Posterior cingulate gyrus (tissue), 11 donors: ENCODE measurements at places on chromosomes 7 and 10.
A peak's percentile ranks its signal among the peaks of the same experiment; 100 is the strongest.

GRCh38 chr10:93225938-93226337 lies 152.2 kb downstream of the CYP26A1 start:
- no peak for DNase-seq

DNA sequence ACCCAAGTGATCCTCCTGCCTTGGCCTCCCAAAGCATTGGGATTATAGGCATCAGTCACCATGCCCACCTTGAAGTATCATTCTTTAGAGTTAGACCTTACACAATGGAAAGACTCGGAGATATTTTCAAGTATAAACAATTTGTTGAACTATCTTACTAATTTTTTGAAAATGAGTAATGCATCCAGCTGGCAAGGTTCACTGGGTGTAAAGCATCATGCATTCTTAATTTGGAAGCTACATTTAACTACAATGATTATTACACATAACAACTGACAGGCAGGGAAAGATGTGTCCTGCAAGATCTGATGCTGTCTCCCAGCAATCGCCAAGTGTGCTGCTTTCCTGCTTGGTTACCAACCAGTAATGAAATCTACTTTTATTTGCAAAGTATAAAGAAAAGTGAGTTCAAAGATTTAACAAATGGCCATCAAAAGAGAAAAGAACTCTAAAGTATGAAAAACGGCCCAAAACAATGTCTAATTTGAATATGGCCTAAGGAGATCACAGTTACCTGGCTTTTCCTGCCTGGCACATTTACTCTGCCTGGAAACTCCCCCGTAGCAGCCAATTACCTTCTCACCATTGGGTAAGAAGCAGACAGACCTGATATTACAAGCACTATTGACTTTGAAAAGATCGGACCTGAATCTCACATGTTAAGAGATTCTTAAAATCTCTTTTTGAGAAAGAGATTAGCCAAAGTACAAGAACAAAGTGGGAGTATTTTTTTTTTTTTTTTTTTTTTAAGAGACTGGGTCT lies 59.3 kb upstream of the NMT2 start:
- DNase-seq: no peak

DNA sequence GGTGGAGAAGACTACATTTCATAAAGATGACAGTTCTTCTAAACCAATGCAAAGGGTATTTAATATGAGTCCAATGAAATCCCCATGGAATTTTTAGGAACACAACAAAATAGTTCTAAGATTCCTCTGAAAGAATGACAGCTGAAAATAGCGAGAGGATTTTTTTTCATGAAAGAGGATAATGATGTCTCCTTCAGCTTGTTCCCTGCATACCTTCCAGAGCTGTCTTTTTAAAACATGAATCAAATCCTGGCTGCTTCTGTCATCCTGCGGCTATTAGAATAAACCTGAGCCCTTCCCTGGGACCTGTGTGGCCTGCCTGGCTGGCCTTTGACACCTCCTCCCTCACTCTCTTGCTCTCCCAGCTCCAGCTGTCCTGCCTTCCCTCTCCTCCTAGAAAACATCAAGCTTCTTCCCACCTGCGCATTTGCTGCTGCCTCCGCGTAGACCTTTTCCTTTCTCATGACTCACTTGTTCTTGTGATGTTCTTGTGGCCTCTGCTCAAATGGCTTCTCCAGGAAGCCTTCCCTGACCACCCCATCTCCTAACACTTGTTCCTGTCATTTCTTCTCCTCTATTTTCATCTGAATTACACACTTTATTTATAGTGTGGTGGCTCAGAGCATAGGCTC lies 57.4 kb downstream of the EEPD1 start:
- DNase-seq: no peak

- no peak for DNase-seq
Observed at GRCh38 chr7:138822867-138823535, 25.0 kb upstream of the ATP6V0A4 start.

DNA sequence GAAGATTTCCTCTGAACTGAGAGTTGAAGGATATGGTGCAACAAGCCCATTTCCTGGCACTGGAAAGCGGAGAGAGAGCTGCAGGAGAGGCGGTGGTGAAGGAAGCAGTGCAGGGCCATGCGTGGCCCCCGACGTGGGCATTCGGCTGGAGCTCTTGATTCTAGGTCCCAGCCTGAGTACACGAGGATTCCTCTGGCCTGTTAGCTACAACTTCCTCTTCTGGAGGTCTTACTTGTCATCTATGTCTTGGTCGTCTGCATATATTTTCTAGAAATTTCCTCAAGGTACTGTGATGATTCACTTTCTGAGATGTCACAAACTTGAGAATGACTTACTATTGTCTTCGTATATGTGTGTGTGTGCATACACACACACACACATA lies 59.2 kb upstream of the JAZF1 start:
- no peak for DNase-seq

- DNase-seq: peak; percentile 10
Observed at GRCh38 chr10:44382981-44383748, 1.7 kb downstream of the CXCL12 start.

DNA sequence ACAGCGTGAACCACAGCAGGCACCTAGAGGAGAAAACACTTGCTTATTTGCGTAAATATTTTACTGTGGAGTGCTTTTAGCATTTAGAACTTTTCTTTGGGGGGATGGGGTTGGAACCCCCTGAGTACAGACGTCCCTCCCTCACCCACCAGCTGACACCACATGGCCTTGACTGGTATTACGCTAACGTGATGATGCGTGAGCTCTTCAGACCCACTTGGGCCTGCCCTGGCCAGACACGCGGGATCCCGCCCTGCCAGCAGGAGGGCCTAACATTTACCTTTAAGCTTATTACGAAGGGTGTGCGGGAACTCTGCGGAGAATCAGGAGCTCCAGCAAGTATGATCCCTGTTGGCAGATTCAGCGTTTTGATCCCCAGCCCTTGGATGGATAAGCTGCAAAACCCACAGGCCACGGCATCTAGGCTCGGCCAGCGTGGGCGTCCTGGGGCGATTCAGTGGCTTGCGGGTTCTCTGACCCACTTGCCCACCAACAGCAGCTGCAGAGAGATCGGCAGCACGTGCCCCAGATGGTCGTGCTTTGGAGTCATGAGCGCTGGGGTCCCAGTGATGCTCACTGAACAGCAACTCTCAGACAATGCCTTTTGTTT lies 545.5 kb upstream of the FOXK1 start:
- peak; percentile 72 for DNase-seq

GRCh38 chr10:104300002-104300735 lies 31.2 kb downstream of the GSTO2 start:
- DNase-seq: no peak

GRCh38 chr7:118492466-118492865 lies 268.0 kb downstream of the ANKRD7 start:
- no peak for DNase-seq

- no peak for DNase-seq
Observed at GRCh38 chr10:75408911-75409885, 7.6 kb upstream of the ZNF503 start.

DNA sequence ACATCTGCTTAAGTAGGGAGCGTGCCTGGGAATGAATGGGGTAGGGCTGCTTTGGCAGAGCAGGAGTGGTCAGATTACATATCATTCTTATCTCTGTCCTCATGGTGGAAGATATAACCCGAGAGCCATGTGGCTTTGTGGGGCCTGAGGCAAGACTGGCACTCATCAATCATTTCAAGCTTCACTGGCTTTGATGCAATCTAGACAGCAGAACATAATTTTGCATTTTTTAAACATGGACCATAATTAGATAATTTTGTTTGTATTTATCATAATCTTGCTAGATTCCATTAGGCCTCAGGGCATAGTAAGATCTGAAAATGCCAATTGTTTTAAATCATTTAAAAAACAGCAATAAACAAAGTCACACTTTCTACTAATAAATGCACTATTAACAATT lies 480.3 kb downstream of the NXPH1 start:
- DNase-seq: no peak

DNA sequence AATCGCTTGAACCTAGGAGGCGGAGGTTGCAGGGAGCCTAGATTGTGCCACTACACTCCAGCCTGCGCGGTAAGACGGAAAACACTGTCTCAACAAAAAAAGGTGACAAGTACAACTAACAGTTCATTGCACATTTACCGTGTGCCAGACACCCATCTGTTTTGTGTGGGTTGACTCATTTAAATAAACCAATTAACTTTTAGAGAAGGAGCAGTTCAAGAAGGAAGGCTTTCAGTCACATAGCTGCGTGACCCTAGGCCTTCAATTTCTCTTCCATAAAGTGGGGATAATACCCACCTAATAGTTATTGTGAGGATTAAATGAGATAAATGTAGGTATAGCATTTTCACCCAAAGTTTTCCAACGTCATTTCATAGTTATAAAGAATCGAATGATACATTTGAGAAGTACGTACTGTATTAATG lies 52.3 kb upstream of the KDM7A start:
- DNase-seq: no peak

GRCh38 chr10:84478151-84478550 lies 149.8 kb downstream of the CCSER2 start:
- DNase-seq: no peak

- DNase-seq: no peak
Observed at GRCh38 chr10:47408606-47409005, 24.5 kb upstream of the ZNF488 start.

DNA sequence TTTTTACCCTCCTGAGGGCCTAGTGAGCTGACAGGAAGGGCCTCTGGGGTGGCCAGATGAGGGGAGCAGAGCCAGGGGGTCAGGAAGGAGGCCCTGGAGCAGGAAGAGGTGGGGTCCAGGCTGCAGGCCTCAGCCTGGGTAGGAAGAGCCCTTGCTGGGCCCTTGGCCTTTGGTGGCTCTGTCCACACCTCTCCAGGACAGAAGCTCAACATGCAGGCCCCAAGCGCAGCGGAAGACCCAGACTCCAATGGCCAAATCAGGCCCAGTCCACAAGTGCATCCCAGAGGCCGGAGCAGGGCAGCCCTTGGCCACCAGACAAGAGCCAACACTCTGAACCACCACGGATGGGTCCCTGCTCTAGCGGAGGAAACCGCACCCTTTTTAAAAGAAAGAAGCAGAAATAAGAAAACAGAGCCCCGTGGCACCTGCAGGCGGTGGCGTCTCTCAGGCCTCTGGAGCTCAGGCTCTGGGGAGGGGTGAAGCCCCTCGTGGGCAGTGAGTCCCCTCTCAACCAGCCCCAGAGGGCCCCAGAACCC lies 52.8 kb downstream of the FOXL3 start:
- DNase-seq: no peak

DNA sequence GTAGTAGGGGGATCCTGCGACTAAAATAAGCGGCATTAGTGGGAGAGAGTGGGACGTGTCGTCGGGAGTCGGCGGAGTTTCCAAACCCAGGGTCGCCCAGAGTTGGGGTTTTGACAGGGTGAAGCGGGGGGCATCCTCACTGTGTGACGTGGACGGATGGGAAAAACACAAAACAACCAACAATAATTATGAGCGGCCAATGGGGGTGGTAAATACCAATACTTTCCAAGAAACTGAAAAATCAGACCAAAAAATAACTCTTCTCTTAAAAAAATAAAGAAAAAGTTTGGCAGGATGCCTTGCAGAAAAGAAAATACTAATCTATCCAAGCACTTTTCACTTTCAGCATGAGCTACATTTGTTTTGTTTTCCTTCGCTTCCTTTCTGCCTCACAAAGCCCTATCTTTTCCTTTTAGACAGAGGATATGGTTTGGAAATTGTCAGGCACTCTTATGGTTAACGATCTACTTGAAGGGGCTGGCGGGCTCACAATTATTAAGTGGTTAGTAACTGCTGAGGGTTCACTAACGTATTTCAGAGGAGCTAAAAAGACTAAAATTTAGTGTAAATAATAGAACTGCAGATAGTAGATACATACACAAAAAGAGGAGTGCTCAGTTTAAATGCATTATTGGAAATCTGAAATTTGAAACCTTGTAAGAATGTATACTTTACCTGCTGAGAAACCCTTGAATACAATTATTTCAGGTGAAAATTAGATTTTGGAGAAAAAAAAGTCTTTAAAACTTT lies 802 bp upstream of the CDK6 start:
- DNase-seq: no peak

- peak; percentile 15 for DNase-seq
Observed at GRCh38 chr7:117715784-117716445, 157.3 kb downstream of the CTTNBP2 start.

DNA sequence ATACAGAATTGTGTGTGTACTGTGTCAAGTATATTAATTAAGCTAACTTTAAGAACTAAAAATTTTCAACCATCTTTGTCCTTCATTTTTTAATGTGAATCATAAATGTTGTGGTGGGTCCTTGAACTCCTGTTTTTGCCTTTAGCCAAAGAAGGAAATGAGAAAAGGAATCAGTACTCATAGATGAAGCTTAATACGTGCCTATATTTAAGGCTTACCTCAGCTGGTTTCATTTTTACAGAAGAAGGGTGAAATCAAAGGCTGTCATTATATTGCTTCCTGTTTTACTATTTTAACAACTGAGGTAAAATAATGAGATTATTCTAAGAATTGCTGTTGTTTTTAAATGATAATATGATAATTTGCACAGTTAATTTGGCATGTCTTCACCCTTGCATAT lies 6.3 kb upstream of the SNX13 start:
- DNase-seq: no peak

- no peak for DNase-seq
Observed at GRCh38 chr7:36379831-36380504, 9.7 kb upstream of the ANLN start.

DNA sequence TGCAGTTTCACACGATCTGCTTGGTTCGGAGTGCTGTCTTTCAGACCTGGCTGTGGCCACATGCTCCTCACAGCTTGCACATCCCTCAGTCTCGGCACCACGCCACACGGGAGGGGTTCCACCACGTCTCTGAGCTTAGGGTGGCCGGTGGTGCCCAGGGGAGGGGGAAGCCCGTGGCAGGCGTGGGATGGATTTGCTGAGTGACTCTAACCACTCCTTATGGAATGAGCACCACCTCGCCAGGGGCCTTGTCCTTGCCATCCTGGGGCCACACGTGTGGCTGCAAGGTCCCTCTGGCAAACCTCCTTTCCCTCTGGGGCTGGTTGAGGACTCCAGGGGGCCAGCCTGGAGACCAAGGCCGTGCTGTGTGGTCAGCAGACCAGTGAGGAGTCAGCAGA lies 29.1 kb upstream of the FAM20C start:
- no peak for DNase-seq

DNA sequence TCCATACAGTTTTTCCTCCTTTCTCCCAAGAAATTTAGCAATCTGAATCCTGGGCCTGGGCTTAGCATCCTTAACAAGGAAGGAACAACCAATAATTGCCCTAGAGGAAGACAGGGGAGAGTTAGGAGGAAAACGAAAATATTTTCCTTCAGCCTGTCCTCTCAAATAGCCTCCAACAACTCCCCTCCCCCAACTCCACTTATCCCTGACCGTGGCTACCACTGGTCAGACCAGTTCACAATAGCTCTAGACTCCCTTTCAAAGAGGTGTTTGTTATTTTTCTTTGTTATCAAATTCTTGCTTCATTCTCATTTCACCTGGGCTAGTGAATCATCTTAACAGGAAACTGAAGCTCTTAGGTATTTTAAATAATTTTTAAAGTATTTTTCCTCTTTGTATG lies 114.1 kb downstream of the CPED1 start:
- DNase-seq: no peak
